ENCODE measurements at places on chromosomes 4 and X. TPM values are rescaled to one million over a fixed set of nuclear protein-coding genes. Genes with fewer than 3 reads are reported as not detected.

The FHIP1A gene
- total RNA-seq = 2.4 TPM

The CABS1 gene
- total RNA-seq = not detected

The TMEM35A gene
- not detected for total RNA-seq

The STATH gene
- total RNA-seq = not detected

The ZNF630 gene
- 1.2 TPM for total RNA-seq

DNA sequence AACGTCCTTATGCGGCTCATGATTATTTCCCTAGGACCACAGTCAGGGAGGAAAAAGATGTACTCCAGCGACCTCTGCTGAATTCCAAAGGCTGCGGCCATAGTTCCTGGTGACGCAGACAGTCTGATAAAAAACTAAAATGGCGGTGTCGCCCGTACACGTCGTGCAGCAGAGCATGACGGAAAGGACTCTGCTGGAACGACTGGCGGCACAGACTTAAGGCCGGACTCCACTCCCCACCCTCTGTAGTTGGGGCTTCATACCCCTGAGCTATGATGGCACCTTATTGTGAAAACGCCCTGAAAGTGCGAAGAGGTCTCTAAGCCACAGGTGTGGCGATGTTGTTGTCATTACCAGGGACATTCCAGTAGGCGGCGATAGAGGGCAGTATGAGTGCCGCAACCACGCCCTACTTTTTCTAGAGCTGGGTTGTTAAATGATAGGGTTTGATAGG lies 90.0 kb upstream of the EDA2R start:
- peak overlapping the region; percentile 58 for H3K4me3 ChIP-seq
- H3K27ac ChIP-seq = peak overlapping the region; percentile 40
- no peaks in the 10 kb centered on the region for H3K36me3 ChIP-seq
- no peaks in the 10 kb centered on the region for H3K4me1 ChIP-seq
- DNase-seq = peak; percentile 24
- H3K27me3 ChIP-seq = no peaks in the 10 kb centered on the region

DNA sequence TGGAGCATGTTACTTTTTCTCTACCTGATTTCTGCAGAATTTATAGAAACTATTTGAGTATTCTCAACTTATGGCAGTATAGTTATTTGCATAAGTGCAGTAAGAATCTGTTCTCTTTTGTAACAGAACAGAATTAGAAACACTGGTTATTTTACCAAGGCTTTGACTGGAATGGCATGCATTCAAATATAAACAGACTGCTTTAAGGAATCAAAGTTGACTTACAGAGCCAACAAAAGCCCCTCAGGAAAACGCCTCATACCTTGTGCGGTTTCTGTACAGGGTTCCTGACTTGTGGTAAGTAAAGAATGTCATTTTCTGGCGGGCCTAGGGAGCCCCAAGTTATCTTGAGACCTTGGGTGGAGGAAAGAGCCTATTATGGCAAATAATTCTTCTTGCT lies 97.1 kb downstream of the GPR143 start:
- H3K27ac ChIP-seq = no peak overlapping the region
- H3K27me3 ChIP-seq = no peaks in the 10 kb centered on the region
- H3K4me3 ChIP-seq = no peak overlapping the region
- no peaks in the 10 kb centered on the region for H3K4me1 ChIP-seq
- H3K36me3 ChIP-seq = peaks cover 3% of the 10 kb centered on the region
- DNase-seq = no peak

DNA sequence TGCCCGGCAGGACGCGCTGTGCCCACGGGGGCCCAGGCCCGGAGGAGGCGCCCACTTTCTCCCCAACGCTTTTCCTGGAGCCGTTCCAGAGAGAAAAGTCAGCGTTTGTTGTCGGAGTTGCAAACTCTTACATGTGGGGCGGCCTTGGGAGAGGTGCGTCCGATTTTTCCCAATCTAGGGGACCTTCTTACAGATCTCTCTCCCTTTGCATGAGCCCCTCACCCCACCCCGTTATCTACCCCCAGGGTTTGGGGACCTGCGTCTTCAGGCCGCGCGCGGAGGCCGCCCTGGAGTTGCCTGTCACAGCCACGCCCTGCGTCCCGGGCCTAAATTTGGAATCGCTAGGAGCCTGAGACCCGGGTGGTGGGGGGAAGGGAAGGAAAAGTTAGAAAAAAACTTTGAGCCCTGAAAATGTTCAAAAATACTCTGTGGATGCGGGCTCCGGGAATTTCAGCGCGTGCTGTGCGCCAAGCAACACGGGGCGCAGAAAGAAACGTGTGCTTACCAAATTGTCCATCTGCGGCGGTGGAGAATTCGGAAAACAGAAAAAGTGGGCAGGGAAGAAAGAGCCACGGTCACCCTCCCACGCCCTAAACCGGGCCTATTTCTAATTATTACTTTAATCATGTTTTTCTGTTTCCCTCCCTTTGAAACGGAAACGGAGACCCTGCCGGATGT lies 587 bp downstream of the CD99 start:
- H3K27me3 ChIP-seq = no peaks in the 10 kb centered on the region
- peak overlapping the region; percentile 62 for H3K27ac ChIP-seq
- H3K36me3 ChIP-seq = no peaks in the 10 kb centered on the region
- no peak for DNase-seq
- H3K4me1 ChIP-seq = peaks cover 53% of the 10 kb centered on the region

DNA sequence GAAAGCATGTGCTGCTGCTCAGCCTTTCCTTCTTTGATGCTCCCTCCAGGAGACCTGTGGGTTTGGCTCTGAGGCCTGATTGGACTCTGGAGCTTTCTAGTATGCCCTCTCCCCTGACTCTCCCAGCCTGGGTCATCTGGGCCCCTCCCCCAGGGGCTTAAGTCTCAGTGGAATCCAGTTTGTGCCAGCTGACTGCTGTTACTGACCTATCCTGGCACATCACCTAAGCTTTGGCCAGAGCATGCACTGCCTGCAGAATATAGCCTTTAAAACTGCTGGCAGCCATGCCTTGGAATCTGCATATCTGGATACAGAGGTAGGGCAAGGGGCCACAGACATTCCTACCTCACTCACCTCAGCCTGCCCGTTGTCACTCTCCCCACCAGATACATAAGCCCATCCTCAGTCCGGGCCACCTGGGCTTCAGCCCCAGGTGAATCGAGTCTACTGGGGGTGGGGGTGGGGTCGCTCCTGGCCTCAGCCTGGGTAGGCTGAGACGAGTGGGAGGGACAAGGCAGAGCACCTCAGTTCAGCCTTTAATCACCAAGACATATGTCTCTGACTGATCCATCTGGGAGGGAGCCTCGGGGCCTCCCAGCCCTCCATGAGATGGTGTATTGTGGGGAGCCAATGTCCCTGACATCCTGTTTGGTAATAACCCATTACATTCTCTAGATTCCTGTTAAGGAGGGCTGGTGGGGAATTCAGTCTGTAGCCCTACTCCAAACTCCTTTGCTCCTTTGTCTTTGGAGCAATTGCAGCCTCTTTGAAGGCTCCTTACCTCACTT lies 61.2 kb downstream of the STARD8 start:
- H3K27ac ChIP-seq = no peak overlapping the region
- no peak overlapping the region for H3K4me3 ChIP-seq
- no peaks in the 10 kb centered on the region for H3K4me1 ChIP-seq
- no peaks in the 10 kb centered on the region for H3K36me3 ChIP-seq

DNA sequence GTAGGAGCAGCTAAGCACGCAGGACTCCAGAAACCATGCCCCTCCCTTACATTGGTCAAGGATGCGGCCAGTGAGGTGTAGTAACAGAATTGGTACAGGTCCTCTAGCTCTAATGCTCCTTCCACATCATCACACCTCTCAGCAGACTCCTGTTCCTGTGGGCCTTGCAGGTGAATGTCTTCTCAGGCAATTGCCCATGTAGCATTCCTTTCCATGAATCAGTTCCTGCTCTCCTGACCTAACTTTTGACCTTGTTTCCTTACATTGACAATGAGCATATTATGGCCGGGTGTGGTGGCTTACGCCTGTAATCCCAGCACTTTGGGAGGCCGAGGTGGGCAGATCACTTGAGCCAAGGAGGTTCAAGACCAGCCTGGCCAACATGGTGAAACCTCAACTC lies 31.3 kb downstream of the MAP7D3 start:
- H3K4me3 ChIP-seq = no peak overlapping the region
- no peak overlapping the region for H3K27ac ChIP-seq
- H3K36me3 ChIP-seq = peaks cover 52% of the 10 kb centered on the region
- no peaks in the 10 kb centered on the region for H3K4me1 ChIP-seq
- DNase-seq = no peak

GRCh38 chr4:69689599-69689998 lies 36.6 kb upstream of the UGT2A1 start:
- no peaks in the 10 kb centered on the region for H3K27me3 ChIP-seq
- H3K27ac ChIP-seq = no peak overlapping the region
- no peak for DNase-seq
- H3K36me3 ChIP-seq = no peaks in the 10 kb centered on the region
- no peaks in the 10 kb centered on the region for H3K4me1 ChIP-seq
- H3K4me3 ChIP-seq = no peak overlapping the region

GRCh38 chr4:150305995-150306394 lies 227.8 kb downstream of the DCLK2 start:
- peaks cover 9% of the 10 kb centered on the region for H3K36me3 ChIP-seq
- H3K4me1 ChIP-seq = no peaks in the 10 kb centered on the region
- no peak overlapping the region for H3K27ac ChIP-seq
- H3K27me3 ChIP-seq = no peaks in the 10 kb centered on the region
- DNase-seq = no peak

DNA sequence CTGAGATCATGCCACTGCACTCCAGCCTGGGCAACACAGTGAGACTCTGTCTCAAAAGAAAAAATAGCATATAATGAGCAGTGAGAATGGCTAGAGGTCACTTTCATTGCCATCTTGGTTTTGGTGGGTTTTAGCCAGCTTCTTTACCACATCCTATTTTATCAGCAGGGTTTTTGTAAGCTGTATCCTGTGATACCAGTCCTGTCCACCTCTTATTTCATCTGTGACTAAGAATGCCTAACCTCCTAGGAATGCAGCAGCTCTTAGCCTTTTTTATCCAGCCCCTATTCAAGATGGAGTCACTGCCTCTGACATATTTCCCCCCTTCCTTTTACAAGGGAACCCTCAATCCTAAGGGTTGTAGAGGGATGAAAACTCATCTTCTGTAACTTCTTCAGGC lies 26.1 kb upstream of the IGFBP7 start:
- no peak overlapping the region for H3K4me3 ChIP-seq
- no peaks in the 10 kb centered on the region for H3K27me3 ChIP-seq
- no peaks in the 10 kb centered on the region for H3K4me1 ChIP-seq
- no peak for DNase-seq
- no peak overlapping the region for H3K27ac ChIP-seq
